CD4-positive, alpha-beta T cell treated with Interleukin-17A for 1 hour (primary cell): ENCODE measurements at places on chromosomes 2 and 18.

DNA sequence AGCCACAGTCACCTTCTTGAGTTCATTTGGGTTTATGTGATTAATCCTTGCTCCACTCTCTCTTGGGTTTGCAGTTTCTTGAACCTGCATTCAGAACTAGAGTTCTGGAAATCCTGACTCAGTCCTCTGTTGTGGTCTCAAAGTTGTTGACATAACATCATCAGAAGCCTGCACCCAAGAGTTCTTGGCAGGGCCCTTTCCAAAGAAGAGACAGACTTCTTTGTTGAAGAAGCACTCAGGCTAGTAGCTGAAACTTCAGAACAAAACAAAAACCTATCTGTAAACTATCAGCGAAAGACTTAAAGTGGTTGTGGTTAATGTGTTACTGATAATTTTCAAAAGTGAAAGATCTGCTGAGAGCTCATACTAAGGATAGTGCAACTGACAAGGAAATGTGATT is 120.8 kb downstream of the FAM168B start:
- peak; percentile 6 for DNase-seq

- no peak for DNase-seq
Observed at GRCh38 chr2:9594366-9595054, 36.3 kb downstream of the YWHAQ start.

DNA sequence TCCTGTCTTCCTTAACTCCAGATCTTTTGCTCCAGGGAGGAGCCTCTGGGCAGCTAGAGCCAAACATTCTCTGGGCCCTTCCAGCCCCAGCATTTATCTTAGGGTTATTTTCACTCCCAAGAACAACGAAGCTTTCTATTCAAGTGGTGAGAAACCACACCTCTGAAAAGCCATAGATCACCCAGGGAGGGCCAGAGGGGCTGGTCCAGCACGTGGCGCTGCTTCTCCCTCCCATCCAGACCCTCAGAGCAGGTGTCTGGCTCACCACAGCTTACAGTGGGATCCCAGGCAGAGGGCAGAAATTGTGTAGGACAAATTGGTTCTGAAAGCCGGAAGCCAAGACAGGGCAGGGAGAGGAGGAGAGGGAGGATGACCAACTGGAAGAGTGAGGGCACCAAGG is 74.0 kb upstream of the PKDCC start:
- DNase-seq, result no peak

- no peak for DNase-seq
Observed at GRCh38 chr2:166170356-166170755, 42.5 kb upstream of the SCN1A start.

DNA sequence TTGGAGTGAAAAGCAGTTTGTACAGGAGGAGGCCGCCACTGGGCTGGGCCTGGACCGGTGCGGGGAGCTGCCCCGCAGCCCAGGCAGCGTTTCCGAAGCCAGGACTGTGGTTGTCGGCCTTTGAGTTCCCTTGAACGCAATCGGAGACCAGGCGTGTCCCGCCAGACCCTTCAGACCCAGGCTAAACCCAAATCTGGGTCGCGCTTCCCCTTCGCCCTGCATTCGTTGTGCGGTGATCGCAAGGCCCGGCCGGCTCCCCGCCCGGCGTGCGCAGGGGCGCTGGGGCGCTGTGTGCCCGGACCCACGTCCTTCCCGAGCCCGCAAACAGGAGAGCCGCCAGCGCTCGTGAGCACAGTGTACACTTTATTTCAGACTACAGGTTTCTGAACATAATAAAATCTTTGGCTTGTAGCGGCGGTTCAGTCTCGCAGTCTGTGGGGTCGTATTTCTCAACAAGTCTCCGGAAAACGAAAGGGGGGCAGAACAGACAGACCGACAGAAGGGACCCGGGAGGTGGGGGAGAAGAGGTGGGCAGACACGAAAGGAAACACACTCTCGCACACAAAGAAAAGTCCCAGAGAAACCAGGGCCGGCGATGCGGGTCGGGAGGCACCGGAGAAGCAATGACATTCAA is 5.5 kb downstream of the EN1 start:
- DNase-seq, result no peak

- DNase-seq, result no peak
Observed at GRCh38 chr18:6948281-6949055, 169.1 kb downstream of the LAMA1 start.

DNA sequence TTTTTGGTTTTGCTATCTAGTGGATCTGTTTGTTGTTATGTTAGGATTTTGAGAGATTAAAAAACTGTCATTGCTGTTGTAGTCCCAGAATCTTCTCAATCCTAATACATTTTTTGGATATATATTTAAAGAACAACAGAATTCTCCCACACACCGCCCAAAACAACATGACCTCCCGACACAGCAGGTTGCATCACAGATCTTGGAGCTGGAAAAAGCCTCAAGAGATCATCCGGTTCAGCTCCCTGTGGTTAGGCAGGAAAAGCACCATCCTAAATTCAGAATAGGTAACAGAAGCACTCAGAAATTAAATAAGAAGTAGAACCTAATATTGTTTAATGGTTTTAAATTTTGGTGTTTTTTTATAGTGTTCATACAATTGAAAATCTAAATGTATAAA is 251.4 kb upstream of the STON1 start:
- no peak for DNase-seq

DNA sequence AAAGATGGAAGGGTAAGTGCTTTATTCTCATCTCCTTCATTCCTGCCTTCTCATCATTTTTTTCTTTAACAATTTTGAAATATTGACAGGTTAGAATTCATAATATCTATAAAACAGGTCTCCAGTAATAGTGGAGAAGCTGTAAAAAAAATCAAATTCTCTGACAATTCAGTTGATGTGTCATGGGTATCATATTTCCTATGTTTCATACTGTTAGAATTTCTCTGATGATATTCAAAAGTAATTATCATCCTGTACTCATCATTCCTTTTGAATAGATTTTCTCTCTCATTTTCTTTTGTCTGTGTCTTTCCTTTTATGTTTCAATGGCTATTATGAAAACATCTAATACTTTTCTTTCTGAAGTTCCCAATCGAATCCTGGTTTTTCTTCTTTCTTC is 97.7 kb downstream of the CPS1 start:
- no peak for DNase-seq

- no peak for DNase-seq
Observed at GRCh38 chr2:85725451-85725850, 28.3 kb upstream of the ATOH8 start.

DNA sequence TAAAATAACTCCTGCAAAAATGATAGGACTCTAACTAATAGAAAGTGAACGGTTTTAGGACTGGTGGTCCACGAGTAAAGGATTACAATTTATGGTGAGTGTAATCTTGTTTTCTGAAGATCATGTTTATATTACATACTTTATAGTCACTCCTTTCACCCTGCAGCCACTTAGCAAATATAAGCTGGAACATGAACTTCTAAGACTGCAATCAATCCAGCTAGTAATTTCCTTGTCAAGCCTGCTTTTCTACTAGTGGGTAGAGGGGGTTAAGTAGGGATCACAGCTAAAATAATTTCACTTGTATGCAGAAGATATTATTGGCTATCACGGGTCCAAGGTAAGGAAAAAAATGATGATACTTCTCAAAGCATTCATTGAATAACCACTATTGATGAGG is 125.5 kb upstream of the NETO1 start:
- no peak for DNase-seq

- DNase-seq, result no peak
Observed at GRCh38 chr2:147492471-147492870, 352.4 kb upstream of the ACVR2A start.

- DNase-seq, result no peak
Observed at GRCh38 chr18:2027756-2028155, 543.5 kb downstream of the METTL4 start.

DNA sequence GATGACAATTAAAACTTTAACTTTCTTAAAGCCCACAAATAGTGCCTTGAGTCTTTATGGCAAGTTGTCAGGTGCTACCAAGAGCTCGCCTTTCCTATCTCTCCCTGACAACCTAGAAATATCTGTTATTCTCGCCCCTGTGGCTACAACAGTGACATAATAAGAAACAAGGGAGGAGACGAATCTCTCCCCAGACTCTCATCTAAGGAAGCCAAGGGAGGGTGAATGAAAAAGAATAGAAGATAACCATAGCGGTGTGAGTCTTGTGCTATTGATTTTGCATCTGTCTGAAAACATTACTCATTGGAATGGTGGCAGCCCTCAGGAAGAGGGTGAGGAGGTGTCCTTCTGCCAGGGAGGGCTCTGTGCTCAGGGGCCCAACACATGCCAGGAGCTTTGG is 114.3 kb downstream of the ALK start:
- DNase-seq, result no peak

GRCh38 chr2:158495175-158495574 is 38.4 kb downstream of the PKP4 start:
- DNase-seq, result no peak

GRCh38 chr2:78780256-78780655 is 245.2 kb upstream of the REG3G start:
- no peak for DNase-seq

- DNase-seq, result no peak
Observed at GRCh38 chr2:49296107-49296867, 142.0 kb upstream of the FSHR start.

DNA sequence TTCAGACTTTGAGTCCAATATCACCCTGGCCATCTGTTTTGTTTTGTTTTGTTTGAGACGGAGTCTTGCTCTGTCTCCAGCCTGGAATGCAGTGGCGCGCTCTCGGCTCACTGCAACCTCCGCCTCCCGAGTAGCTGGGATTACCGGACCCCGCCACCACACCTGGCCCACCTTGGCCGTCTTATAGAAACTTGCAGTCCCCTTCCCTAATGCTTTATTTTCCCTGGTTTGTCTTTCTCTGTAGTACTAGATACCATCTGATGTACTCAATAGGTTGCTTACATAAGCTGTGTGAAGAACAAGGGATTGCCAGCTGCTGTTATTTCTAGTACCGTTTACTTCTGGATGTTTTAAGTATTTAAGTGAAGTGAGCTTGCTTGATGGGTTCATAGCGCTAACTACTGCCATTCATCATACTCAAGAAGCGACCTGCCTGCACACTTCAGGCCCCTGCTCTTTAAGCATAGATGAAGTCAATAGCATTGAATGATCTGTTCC is 1.2 kb downstream of the RPL31 start:
- DNase-seq, result no peak

- DNase-seq, result no peak
Observed at GRCh38 chr2:153386481-153386897, 92.1 kb downstream of the RPRM start.

DNA sequence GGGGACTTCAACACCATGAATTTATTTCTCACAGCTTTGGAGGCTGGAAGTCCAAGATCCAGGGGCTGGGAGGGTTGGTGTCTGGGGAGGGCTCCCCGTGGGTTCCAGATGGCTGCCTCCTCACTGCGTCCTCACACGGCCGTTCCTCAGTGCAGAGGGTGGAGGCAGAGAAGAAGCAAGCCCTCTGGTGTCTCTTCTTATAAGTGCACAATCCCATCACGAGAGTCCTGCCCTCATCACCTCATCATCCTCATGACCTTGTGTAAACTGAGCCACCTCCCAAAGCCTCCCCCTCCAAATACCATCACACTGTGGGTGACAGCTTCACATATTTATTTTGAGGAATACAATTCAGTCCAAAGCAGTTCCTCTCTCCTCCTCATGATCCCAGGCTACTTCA is 26.3 kb downstream of the TMEM163 start:
- peak; percentile 45 for DNase-seq

- DNase-seq, result no peak
Observed at GRCh38 chr2:33605056-33605455, 6.0 kb upstream of the FAM98A start.

DNA sequence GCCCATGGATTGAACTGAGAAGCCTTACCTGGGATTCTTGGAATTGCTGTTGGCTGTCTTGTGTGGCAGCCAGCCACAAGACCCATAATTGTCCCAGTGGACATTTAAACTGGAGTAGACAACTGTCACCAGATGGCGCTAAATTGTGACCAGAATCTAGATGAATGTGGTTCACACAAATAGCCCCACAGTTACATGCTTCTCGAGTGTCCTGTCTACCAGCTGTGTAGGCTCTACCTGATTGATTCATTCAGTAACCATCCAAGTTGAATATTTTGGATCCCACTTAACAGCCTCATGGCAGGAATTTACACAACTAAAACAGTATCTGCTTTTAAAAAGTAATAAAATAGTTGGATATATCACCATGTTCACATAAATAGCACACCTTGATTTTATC is 73.2 kb downstream of the MAP4K4 start:
- peak; percentile 34 for DNase-seq

- DNase-seq, result no peak
Observed at GRCh38 chr2:172607379-172607928, 51.6 kb downstream of the PDK1 start.

- no peak for DNase-seq
Observed at GRCh38 chr2:230898016-230898712, 26.9 kb downstream of the GPR55 start.

DNA sequence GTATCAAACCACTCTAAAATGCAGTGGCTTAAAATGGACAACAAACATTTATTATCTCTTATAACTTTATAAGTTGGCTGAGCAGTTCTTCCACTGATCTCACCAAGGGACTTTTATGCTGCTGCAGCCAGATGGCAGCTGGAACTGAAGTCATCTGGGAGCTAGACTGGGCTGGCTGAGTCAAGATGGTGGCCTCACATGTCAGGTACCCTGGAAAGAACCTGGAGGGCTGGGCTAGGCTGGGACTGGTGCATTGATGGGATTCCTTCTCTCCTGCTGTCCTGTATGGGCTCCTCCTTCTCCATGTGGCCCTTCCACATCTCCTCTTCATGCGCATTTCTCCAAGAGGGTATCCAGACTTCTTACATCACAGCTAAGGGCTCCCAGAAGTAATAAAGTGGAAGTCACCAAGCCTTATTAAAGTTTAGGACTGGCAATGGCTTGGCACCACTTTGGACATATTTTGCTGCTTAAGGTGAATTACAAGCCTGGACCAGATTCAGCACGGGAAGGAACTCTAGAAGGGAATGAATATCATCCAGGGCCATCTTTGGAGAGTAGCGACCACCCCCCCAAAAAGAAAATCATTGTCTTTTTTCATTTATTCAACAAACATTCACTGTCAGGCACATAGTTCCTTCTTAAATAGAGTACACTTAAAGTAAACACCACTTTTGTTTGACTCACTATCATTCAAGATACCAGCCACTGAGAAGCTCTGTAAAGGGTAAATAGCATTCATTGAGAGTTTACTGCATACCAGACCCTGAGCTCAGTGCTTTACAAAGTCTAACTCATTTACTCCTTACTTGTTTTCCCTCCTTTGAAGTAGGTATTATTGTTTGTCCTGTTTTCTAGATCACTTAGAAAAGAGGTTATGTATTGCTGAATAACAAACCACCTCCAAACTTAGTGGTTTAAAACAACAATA is 138.0 kb downstream of the ZFP36L2 start:
- DNase-seq, result no peak

- DNase-seq, result no peak
Observed at GRCh38 chr18:9737006-9737405, 28.9 kb downstream of the RAB31 start.

GRCh38 chr2:219155054-219155644 is 5.5 kb downstream of the NHEJ1 start:
- DNase-seq, result peak; percentile 77
